ENCODE measurements at places on chromosomes 6 and 20.

DNA sequence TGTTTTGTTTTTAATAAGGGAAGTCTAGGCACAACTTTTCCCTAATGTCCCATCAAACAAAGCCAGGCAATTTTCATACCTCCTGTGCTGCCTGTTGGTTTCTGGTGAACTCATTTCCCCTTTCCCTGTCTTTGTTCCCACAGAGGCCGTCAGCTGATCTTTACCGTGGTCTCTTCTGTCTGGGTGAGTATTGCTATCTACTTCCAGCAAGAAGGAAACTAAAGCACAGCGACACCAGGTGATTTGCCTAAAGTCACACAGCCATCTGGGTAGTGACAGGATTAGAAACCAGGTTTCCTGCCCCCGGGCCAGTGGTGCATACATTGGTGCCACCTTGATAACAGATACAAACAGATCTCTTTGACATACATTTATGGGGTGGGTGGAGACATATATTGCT is 59.6 kb downstream of the RAB44 start:
- no peak for DNase-seq

GRCh38 chr6:49898904-49899566 is 32.7 kb upstream of the CRISP1 start:
- DNase-seq, result no peak

GRCh38 chr20:52142757-52143156 is 48.8 kb downstream of the ZFP64 start:
- DNase-seq, result no peak

DNA sequence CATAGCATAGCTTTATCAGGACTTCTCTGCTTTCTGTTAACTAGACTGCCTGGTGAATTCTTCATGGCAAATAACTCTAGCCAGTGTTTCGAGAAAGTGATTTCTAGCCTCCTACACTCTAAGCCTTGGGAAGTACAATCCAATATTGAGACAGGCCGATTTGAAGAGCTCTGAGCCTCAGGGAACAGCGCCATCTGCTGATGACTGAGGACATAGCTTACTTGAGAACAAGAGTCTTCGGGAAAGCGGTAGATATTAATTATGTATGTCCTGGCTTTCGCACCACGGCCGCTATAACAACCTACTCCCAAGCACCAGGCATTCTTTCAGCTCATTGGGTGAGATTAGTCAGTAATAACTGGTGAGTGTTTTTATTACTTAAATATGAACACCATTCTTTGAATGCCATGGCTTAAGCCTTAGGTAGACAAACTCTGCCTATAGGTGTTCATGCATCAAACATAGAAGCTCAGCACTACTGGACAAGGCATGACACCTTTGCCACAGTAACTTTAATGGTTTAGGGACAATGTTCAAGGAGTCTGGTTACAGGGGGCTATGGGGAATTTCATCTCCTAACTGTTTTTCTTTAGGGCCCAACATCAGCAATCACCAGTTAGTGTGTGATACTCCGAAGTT is 518.6 kb downstream of the BMP2 start:
- DNase-seq, result no peak

DNA sequence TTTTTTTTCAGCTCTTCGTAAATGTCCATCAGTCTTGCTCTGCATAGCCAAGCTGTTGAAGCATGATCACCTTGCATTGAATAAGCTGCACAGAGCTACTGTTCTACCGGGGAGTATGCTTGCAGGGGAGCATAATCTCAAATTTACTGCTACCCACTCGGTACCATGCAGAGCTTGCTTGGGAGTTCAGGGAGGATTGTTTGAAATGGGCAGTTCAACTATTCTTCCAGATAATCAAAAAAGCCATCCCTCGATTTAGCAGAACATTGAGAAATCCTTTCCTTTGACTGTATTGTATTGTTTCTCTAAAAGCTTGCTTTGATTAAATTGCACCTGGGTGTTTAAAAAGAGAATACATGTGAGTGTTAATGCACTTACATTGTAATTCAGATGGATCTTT is 332.6 kb downstream of the UTRN start:
- DNase-seq, result no peak

DNA sequence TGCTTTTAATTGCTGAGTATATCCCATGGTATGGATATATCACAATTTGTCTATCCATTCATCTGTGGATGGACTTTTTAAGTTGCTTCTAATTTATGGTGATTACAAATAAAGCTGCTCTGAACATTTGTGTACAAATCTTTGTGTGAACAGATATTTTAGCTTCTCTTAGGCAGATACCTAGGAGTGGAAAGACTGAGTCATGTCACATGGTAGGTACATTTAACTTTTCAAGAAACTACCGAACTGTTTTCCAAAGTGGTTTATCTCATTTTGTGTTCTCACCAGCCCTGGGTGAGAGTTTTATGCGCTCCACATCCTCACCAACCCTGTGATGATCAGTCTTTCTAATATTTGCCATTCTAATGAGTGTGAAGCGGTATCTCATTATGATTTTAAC is 31.0 kb upstream of the ZNFX1 start:
- DNase-seq, result no peak

- no peak for DNase-seq
Observed at GRCh38 chr6:107123501-107123900, 8.2 kb upstream of the BEND3 start.

GRCh38 chr6:125082908-125083683 is 70.5 kb upstream of the TPD52L1 start:
- DNase-seq, result no peak

GRCh38 chr6:123785039-123785438 is 18.6 kb upstream of the NKAIN2 start:
- DNase-seq, result no peak

GRCh38 chr6:121584586-121585369 is 149.3 kb downstream of the GJA1 start:
- DNase-seq, result no peak

DNA sequence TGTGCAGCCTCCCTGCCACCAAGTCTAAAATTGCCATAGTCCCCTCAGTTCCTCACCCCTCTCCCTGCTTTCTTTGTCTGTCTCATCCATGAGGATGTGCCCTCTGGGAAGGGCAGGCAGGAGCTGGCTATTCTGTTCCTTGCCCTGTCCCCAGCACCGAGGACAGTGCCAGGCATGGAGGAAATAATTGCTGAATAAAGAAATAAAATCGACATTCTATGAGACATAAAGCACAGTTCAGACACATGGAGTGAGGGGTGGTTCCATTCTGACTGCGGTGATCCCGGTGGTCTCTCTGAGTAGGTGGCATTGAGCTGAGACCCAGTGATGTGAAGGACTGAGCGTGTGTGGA is 23.5 kb upstream of the NOL4L start:
- DNase-seq, result no peak
